Non-pigmented ciliary epithelial cell (primary cell): ENCODE measurements at places on chromosomes 2 and 18.

- DNase-seq: no peak
These were observed 175.1 kb upstream of the PIEZO2 start for GRCh38 chr18:11324510-11324909.

DNA sequence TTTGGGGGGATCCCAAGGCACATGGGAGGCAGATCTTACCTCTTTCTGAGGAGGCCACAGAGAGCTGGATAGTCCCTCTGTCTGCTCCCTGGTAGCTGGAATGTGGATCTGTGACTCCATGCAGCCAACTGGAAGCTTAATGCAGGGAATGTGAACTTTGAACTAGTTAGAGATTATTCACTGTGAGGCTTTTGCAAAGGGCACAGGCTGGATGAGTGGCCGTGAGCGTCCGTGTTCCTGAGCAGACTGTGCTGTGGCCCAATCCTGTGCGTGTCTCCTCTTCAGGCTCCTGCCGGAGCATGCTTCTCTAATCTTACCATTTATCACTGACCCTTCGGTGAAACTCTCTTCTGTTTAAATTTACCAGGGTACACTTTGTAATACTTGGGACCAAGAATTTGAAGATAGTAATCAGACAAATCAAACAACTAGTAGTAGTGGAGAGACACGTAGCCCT is 187.6 kb downstream of the PTPRM start:
- no peak for DNase-seq

DNA sequence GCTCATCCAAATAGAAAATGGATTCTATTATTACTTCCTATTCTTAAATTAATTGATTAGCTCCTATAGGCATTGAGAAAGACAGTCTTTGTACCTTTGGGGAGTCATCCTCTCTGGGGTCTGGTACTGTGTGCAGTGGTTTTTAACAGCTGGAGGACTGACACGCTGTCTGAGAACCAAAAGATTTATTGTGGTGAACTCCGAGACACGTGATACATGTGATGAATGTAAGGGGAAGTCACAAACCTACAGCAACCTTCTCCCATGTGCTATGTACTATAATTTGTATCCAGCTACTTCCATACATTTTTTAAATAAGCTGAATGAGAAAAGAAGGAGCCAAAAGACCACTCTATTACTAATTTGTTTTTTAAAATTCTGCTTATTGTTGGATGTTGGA is 133.7 kb downstream of the GALNT3 start:
- DNase-seq: no peak

DNA sequence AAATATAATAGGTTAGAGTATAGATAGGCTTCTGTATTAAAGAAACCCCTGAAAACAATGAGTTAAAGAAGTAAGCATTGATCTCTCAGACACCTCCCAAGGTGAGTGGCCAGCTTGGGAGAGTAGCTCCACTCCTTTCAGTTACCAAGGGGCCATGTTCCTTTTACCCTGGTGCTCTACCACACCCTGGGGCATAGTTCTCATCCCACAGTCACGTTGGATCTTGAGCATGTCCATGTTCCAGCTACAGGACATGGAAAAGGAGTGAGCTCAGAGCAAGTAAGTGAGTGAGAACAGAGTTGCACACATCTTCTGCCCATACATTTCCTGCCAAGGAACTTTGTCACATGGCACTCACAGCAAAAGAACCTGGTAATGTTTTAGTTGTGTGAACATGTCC is 325.9 kb upstream of the SLC39A10 start:
- no peak for DNase-seq

- no peak for DNase-seq
These were observed 1019.6 kb upstream of the PIK3C3 start for GRCh38 chr18:40935423-40935822.

GRCh38 chr2:187799601-187800000 is 245.4 kb upstream of the TFPI start:
- DNase-seq: no peak

- no peak for DNase-seq
These were observed 2.9 kb upstream of the SERPINB4 start for GRCh38 chr18:63646936-63647335.

GRCh38 chr2:194556629-194557028 is 1100.4 kb upstream of the SLC39A10 start:
- DNase-seq: no peak

DNA sequence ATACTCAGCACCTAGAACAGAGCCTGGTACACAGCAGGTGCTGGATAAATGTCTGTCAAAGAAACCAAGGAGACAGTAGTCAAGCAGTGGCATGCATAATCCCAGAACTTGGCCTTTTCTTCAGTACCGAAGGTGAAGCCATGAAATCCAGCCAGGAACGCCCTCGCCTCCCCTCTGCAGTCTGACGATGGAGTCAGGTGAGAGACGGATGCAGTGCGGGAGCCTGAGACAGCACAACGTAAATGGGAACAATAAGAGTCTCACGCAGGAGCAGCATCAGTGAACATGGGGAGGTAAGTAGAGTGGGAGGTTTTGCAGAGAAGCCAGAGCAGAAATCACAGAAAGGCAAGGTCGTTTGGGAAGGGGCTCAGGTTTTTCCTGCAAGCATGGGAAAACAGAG is 389.3 kb upstream of the MYT1L start:
- no peak for DNase-seq

DNA sequence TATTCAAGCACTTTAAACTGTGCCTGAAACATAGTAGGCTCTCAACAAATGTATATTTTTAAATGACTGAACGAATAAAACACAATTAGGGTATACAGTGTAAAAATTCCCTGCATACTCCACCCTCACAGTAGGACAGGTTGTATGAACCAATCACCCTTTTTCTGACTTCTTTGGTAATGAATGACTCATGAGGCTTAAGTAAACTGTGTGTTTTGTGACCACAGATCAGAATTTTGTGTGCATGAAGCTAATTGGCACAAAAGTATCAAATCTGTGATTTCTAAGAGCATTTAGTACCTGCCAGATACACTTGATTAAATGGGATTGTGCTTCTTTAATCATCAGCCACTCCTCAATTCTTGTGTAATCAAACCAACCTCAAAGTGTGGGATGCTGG is 109.9 kb upstream of the MAP4K3 start:
- DNase-seq: no peak

DNA sequence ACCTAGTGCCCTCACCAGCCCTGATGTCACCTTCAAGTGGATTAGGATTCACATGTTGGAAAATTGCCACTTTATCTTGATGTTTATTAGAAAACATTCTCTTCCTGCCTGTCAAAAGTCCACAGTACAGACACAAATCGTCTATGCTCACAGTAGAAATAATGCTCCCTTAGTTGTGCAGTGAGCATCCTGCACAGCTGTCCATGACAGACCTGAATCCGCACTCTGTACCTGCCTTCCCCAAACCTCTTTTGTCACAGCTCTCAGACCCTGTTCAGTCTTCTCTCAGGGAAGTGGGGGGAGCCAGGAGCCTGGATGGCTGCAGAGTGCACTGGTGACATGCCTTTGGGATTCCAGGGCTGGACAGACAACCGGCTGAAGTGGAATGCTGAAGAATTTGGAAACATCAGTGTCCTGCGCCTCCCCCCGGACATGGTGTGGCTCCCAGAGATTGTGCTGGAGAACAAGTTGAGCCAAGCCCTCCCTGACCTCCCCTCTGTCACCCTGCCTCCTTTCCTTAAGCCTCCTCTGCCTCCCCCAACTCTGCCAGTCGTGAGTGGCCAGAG is 2.0 kb downstream of the CHRND start:
- no peak for DNase-seq

DNA sequence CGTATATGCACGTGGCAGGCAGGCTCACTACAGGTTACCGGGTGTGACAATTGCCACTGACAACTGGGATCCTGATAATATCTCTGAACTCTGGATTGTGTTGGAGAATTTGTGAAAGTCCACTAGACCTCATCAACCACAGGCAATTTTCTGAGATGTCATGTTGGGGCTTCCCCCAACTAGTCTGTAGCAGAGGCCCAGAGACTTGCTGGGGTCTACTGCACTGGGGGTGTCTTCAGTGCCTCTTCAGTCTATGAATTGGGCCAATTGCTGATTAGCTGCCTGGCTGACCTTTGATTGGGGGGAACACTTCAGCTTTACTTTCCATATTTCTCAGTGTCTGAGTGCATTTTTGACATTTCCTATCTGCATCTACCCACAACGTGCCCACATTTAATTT is 201.5 kb downstream of the MTX2 start:
- no peak for DNase-seq

- DNase-seq: no peak
These were observed 21.0 kb downstream of the MROH2A start for GRCh38 chr2:233799087-233799665.

DNA sequence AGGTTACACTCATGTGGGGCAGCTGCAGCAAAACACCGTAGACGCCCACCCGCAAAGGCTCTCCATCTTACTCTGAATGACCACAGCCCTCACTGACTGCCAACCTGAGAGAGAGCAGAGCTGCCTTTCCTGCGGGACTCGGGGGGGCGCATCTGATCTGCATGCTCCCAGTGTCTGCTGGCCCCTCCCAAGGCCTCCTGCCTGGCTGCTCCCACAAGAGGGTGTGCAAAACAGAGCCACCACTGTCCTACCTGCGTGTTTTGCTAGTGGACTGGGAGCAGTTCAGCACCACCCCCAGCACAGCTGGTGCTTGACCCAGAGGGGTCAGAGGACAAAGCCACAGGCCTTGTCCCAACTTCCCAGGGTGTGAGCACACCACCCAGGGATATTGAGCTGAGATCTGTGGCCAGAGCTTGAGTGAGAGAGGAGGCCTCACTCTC is 76.4 kb downstream of the MYO3B start:
- no peak for DNase-seq

GRCh38 chr2:100057901-100058261 is 84.5 kb downstream of the AFF3 start:
- peak; percentile 11 for DNase-seq

- DNase-seq: no peak
These were observed 4.9 kb downstream of the VIT start for GRCh38 chr2:36701391-36701795.

DNA sequence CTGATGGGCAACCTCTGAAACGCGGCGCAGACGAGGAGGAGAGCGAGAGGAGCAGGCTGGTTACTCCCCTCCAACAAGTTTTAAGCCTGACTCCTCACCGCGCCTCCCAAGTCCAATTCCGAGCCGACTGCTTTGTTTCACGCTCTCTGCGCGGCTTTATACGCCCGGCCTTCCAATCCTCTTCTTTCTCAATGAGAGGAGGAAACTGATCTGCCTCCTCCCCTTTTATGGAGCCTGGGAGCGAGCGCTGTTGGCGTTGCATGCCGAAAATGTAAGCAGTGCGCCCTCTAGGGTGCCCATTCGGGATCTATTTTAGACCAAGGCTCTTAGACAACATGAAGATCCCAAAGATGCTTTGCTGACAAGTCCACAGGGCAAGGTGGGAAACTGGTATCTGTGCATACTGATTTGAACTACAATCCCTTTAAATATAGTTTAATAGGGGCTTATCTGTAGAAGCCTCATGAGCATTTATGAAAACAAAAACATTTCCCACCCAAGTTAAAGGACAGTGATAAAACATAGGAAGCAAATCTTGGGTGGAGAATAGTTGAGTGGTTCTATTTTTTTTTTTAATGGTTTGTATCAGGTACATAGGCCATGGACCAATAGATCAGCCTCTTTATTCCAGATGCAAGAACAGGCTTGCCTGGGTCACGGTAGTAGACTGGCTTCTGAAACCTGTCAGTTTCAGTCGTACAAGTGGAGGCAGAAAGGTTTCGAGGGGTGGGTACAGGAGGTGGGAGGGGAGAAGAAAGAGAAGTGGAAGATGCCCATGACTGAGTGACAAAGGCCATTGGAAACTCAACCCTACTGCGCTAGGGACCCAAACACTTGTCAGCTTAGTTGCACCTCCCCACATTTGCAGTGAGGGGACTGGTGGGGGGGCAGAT is at the start of gene RND3:
TSS of gene RND3 (minus strand) at position 131 of the 893 bp plus-strand sequence. CDS start 250 bp downstream, outside the sequence.
- peak; percentile 97 for DNase-seq

DNA sequence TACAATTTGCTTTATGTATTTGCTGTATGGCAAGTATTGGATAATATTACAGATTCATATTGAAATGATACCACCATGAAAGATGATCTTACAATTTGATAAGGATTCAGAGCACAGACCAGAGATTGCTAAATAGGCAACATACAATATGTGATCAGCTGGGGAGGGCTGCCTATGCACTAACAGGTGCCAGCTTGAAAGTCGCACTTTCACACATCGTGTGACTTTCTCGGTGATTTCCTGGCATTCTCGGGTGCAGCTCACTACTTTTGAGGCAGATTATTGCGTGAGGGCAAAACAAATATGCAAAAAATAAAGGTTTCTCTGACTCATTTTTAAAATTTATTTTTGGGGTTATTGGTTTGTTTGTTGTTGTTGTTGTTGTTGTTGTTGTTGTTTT is 36.0 kb downstream of the RBMS1 start:
- DNase-seq: no peak

DNA sequence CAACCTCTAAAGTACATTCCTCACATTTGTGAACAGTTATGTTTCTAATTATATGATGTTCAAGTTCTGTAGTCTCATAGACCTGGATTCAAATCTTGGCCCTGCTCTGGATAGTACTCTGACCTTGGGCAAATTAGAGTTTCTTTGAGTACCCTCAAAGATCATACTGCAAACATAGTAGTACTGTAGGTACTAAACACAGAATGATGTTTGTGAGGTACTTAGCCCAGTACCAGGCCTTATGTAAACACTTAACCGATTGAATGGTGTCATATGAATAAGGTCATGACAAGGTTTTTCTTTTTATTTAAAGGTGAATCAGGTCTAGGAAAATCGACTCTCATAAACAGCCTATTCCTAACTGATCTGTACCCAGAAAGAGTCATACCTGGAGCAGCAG is 19.1 kb downstream of the SEPTIN2 start:
- no peak for DNase-seq

DNA sequence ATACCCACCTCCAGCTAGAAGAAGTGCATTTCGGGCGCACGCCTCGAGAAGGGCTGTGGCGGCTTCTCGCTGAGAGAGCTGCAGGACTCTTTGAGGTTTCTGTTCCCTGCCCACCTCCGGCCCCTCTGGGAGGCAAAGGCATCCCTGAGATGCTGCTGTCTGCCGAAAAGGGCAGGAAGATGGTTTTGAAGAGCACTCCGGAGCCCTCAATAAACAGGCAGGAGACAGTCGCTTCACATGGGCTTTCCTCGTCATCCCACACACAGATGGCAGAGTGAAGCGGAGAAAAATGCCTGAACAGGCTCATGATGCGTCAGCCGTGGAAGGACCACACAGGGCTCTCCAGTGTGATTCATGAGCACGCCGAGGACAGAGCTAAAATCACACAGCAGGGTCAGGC is 25.4 kb upstream of the GLI2 start:
- DNase-seq: peak; percentile 48

DNA sequence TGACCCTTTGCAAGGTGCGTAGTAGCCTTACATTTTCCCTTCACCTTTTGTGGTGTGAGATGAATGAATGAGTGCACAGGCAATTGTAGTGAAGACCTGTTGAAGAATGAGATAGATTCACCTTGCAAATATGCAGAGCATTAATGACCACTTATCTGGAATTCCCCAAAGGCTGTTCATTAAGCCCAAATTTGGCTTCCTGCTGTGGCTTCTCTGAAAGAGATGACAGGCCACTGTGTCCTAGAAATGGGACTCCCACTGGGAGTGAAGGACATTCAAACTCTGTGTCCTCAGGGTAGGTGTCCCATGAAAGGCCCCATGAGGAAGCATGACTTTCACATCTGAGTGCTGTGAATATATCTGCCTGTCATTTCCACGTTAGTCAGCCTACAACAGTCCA is 1821.8 kb upstream of the PIK3C3 start:
- DNase-seq: no peak
